ENCODE measurements at places on chromosomes 7 and 10. TPM values are rescaled to one million over a fixed set of nuclear protein-coding genes. Genes with fewer than 3 reads are reported as not detected.

DNA sequence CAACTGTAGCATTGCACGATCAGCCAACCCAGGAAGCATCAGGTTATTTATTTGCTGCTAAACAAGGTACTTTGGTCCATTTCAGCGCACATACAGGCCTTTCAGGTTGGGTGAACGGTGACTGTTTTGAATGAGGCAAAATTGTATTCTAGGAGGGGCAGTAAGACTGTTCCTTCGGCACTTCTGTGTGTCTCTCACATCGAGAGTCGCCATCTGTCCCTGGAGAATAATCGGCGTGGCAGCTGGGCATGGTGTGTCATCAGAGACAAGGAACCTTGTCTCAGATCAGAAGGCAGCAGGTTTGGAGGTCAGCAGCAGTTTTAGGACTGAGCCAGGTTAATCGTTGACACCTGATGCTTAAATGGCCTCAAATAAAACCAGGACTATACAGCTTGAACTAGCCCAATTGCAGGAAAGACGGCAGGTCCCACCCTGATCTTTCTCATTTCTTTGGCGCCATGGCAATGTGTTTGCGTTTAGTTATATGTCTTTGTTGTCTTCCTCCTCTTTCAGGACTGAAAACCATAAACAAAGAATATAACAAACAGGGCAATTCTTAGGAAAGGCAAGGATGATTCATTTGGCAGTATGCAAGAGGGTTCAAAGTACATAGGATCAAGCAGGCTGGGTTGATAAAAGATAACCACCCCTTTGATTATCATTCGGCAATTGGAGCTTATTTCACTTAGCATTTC is 92.0 kb upstream of the PRR15 start:
- no peak overlapping the region for H3K4me3 ChIP-seq
- no peak overlapping the region for H3K27ac ChIP-seq
- H3K36me3 ChIP-seq, result no peaks in the 10 kb centered on the region
- peaks cover 32% of the 10 kb centered on the region for H3K27me3 ChIP-seq

GRCh38 chr10:13716081-13717071 is 129.6 kb downstream of the PRPF18 start:
- H3K4me1 ChIP-seq, result peaks cover 72% of the 10 kb centered on the region
- peaks cover 38% of the 10 kb centered on the region for H3K36me3 ChIP-seq
- no peak for DNase-seq
- peak overlapping the region; percentile 77 for H3K27ac ChIP-seq

MPP7 gene
- 37.4 TPM for total RNA-seq

DNA sequence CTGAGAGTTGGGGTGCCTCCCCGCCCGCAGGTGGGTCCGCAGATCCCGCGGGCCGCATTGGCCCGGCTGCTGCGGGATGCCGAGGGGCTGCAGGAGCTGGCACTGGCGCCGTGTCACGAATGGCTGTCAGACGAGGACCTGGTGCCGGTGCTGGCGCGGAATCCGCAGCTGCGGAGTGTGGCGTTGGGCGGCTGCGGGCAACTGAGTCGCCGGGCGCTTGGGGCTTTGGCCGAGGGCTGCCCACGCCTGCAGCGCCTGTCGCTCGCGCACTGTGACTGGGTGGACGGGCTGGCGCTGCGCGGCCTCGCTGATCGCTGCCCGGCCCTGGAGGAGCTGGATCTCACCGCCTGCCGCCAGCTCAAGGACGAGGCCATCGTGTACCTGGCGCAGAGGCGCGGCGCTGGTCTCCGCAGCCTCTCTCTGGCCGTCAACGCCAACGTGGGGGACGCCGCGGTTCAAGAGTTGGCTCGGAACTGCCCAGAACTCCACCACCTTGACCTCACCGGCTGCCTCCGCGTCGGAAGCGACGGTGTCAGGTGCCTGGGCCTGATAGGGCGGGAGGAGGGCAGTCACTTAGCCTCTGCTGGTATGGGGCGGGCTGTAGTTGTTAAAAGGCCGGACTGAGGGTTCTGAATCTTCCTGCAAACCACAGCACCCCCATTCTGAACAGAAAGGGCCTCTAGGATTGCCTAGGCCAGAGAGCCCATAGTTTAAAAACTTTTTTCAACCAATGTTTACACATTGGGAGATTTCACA is 1.3 kb downstream of the FBXL15 start:
- peak overlapping the region; percentile 96 for H3K4me3 ChIP-seq
- peak overlapping the region; percentile 31 for H3K27ac ChIP-seq
- peaks cover 13% of the 10 kb centered on the region for H3K27me3 ChIP-seq
- no peak for DNase-seq

CPED1 gene
- total RNA-seq, result 3.4 TPM

GRCh38 chr7:105219771-105220160 is 169.0 kb downstream of the SRPK2 start:
- H3K27me3 ChIP-seq, result no peaks in the 10 kb centered on the region
- H3K4me1 ChIP-seq, result peaks cover 47% of the 10 kb centered on the region
- no peak for DNase-seq
- H3K27ac ChIP-seq, result no peak overlapping the region

DNA sequence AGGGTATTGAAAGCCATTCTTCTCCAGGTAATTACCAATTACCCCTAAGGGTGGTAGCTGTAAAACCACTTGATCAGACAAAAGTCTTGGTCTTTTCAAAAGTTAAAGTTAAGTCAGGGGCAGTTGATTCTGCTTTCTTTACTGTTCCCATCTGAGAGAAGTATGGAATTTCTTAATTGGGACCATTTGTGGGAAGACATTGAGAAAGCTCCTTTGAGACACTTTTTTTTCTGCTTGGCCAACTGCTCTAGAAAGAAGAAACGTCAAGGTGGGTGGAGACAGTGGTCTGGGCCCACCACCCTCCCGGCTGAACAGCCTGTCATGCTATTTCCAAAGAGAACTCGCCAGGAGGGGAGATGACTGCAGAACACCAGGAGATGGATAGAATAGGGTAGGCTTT is 45.3 kb downstream of the WNT2 start:
- H3K27ac ChIP-seq, result no peak overlapping the region
- H3K4me3 ChIP-seq, result no peak overlapping the region
- no peaks in the 10 kb centered on the region for H3K27me3 ChIP-seq
- DNase-seq, result no peak
- H3K36me3 ChIP-seq, result peaks cover 2% of the 10 kb centered on the region

GRCh38 chr10:89003344-89003743 is 12.7 kb downstream of the FAS start:
- no peak overlapping the region for H3K4me3 ChIP-seq
- no peak overlapping the region for H3K27ac ChIP-seq
- H3K27me3 ChIP-seq, result no peaks in the 10 kb centered on the region

DNA sequence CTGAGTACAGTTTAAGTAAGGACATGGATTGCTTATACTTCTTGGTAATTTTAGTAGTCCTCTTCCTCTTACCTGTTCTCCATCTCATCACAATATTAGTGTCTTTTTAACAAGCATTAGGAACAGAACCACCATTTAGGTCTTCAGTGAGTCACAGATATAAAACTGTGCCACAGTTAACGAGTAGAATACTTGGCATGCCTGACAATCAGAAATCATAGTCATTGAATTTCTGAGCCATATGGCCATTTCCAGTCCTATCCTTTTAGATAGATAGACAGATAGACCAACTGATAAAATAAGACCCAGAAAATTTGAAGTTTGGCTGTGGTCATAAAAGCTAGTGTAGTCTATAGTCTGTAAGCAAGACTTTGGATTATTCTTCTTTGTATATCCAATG is 71.1 kb downstream of the GBF1 start:
- H3K4me1 ChIP-seq, result peaks cover 17% of the 10 kb centered on the region
- no peaks in the 10 kb centered on the region for H3K27me3 ChIP-seq
- no peak overlapping the region for H3K27ac ChIP-seq
- no peak overlapping the region for H3K4me3 ChIP-seq

DNA sequence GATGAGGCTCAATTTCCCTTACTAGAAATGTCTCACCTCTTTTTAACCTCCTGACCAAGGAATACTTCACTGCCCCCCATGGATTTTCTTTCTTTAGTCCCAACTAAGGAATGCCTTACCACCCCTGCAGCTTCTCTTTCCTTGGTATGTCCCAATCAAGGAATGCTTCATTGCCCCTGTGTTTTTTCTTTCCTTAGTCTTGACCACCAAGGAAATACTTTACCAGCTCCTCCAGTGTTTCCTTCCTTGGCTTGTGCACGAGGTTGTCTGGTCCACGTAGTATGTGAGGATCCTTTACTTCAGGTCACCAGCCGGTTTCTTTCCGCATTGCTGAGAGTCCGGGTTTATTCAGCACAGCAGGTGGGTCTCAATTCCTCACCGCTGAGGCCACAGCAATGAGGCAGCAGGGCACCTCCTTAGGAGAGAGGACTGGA is 59.3 kb downstream of the CYP2C9 start:
- H3K4me3 ChIP-seq, result no peak overlapping the region
- no peak for DNase-seq
- no peaks in the 10 kb centered on the region for H3K27me3 ChIP-seq

DNA sequence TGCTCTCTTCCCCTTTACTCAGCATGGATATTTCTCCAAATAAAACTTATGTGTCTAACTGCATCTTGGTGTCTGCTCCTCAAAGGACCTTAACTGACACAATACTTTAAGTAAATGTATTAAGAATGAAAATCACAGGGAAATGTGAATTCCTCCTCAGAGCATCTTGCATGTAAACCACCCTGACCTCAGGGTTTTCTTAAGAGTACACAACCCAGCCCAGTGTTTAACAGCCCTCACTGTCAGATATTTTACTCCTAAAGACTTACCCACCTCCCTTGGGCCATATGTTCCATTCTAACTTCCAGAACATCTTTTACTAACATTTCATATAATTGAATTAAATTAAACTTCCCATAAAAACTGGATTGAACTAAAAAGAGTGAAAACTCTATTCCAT is 315.3 kb downstream of the HPSE2 start:
- H3K4me1 ChIP-seq, result peaks cover 7% of the 10 kb centered on the region
- no peak overlapping the region for H3K4me3 ChIP-seq

DNA sequence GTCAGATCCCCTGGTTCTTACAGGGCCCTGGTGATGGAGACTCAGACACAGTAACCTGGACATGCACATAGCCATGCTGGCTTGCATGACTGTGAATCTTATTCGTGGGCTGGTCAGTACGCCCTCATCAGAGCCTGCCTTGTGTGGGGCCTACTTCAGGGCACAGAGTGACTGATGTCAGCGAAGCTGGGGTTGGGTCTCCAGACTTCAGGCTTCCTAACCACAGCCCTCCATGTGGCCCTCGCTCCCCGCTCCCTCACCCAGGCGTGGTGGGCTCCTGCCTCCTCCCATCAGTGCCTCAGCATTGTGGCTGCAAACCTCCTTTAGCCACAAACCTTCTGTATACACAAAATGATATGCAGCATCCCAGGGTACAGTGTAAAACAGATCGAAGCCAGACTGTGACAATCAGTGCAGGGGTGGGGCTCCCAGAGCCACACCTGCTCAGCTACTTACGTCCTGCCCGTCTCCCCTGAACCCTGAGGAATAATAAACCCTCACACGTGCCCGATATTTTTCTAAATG is 7.1 kb upstream of the C10orf105 start:
- H3K4me3 ChIP-seq, result no peak overlapping the region
- peaks cover 5% of the 10 kb centered on the region for H3K4me1 ChIP-seq

STEAP1B gene
- 1.3 TPM for total RNA-seq

- H3K27ac ChIP-seq, result no peak overlapping the region
- no peak for DNase-seq
- no peaks in the 10 kb centered on the region for H3K36me3 ChIP-seq
- H3K4me3 ChIP-seq, result no peak overlapping the region
These were observed 49.6 kb upstream of the UBE3C start for GRCh38 chr7:157089100-157089610.

GRCh38 chr7:91494450-91494849 is 230.2 kb downstream of the FZD1 start:
- DNase-seq, result no peak
- H3K27me3 ChIP-seq, result peaks cover 11% of the 10 kb centered on the region
- no peak overlapping the region for H3K4me3 ChIP-seq
- H3K36me3 ChIP-seq, result peaks cover 4% of the 10 kb centered on the region
- no peak overlapping the region for H3K27ac ChIP-seq

DNA sequence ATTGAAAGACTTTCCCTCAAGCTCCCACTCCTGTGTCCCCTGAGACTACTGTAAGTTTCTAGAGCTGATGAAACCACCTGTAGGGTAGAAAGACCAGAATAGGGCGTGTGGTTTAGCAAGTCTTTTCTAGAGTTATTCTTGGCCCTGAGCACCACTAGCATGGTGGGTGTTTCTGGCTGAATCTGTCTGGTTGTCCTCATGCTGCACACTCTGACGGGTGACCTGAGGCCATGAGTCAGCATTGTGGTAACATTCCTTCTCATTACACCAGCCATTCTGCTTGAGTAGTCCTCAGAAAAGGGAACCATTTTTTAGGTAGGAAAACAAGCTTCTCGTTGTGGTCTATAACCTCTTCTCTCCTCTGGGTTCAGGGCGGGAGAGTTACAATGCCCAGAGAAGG is 250.3 kb downstream of the SNX13 start:
- H3K27me3 ChIP-seq, result no peaks in the 10 kb centered on the region
- H3K27ac ChIP-seq, result peak overlapping the region; percentile 98
- H3K4me3 ChIP-seq, result no peak overlapping the region
- no peak for DNase-seq
- H3K4me1 ChIP-seq, result peaks cover 15% of the 10 kb centered on the region

OPALIN gene
- not detected for total RNA-seq

RPEL1 gene
- total RNA-seq, result not detected

DNA sequence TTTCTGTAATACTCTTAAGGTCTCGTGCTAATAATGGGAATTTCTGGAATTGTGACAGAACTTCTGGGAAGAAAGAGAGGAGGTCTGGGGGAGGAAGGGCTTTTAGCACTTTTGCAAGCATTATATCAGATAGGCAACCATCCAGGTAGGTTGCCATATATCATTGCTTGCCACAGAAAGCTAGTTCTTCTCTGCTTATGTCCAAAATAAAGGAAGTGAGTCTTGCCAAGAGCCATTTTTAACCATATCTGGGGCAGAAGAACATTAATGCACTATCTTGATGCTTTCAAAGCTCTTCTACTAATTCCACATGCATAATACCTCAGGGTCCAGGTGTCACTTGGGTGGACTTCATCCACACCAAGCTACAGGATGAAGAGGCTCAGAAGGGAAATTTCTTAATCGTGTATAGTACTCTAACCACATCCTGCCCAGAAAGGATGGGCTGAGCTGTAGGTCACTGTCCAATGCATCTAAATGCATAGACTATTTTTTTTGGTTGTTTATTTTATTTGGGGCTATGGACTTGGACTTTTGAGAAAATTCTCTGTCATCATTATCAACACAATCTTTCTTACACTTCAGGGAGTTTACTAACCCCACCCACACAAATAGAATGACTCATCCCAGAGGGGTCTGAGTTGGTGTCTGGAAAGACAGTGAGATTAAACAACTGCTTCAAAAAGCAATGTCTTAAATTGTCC is 68.9 kb upstream of the ADO start:
- H3K4me1 ChIP-seq, result no peaks in the 10 kb centered on the region
- H3K36me3 ChIP-seq, result no peaks in the 10 kb centered on the region
- no peak overlapping the region for H3K27ac ChIP-seq
- no peak overlapping the region for H3K4me3 ChIP-seq
- H3K27me3 ChIP-seq, result peaks cover 20% of the 10 kb centered on the region
- no peak for DNase-seq

GRCh38 chr10:129883626-129884397 is 80.3 kb downstream of the EBF3 start:
- DNase-seq, result no peak
- H3K36me3 ChIP-seq, result no peaks in the 10 kb centered on the region
- H3K27me3 ChIP-seq, result no peaks in the 10 kb centered on the region
- no peak overlapping the region for H3K4me3 ChIP-seq
- no peaks in the 10 kb centered on the region for H3K4me1 ChIP-seq
